ENCODE measurements at places on chromosomes 12 and 14. TPM values are rescaled to one million over a fixed set of nuclear protein-coding genes. Genes with fewer than 3 reads are reported as not detected.
A peak's percentile ranks its signal among the peaks of the same experiment; 100 is the strongest.

GRCh38 chr14:86541972-86542371 is 1012.0 kb downstream of the FLRT2 start:
- DNase-seq = no peak

Gene OTOGL
- total RNA-seq = 0.47 TPM

DNA sequence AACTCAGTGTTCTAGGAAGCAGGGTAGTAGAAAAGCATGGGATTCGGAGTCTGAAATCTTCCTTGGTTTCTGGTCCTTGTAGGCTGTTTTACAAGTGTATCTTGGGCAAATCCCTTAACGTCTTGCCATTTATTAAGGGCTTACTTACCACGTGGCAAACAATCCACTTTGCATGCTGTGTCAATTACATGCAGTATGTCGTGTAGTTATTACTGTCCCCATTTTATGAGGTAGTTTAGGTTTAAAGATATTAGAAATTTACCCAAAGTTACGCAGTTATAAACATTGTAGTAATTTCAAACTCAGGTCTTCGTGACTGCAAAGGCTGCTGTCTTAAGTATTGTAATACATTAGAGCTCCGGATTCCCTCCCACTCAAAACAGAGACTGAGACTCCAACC is 1.5 kb upstream of the NOVA1 start:
- DNase-seq = no peak

GRCh38 chr14:23068789-23069412 is 11.6 kb upstream of the CDH24 start:
- peak; percentile 79 for DNase-seq

DNA sequence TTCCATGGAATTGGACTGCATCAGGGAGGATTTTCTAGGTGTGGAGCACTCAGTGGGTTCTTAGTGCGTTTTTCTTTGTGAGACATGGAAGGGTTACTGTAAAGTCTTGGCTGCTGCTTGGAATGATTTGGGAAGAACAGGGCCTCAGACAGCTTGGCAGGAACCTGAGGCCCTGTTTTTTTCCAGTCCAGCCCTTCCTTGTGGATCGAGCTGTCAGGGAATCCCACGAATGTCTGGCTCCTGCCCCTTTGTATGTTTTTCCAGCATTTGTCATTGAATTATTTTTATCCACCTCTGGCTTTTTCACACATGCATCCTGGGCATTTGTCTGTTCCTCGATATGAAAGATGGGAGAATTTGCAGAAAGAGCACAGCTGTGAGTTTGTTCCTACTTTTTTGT is 158.5 kb downstream of the TGFB3 start:
- DNase-seq = no peak

Gene FSCB
- not detected for total RNA-seq

DNA sequence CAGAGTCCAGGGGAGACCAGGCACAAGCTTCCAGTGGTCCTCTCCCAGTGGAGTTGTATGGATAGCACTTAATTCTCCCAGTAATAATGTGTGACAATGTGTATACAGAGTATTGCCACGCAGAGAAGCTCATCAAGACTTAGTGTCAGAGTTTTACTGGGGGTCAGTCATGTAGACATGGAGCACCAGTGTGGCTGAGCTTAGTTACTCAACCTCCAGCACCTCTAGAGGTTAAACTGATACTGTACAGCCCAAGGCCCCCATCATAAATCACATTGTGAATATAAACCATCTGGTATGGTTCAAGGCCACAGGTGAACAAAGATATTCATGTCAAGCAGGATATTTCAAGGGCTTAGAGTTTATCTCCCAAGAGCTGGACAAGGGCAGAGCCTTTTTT is 378.1 kb upstream of the TMPO start:
- no peak for DNase-seq

GRCh38 chr14:77324816-77325745 is 4.2 kb downstream of the GSTZ1 start:
- no peak for DNase-seq

GRCh38 chr14:94227029-94227428 is 52.9 kb downstream of the PPP4R4 start:
- no peak for DNase-seq

DNA sequence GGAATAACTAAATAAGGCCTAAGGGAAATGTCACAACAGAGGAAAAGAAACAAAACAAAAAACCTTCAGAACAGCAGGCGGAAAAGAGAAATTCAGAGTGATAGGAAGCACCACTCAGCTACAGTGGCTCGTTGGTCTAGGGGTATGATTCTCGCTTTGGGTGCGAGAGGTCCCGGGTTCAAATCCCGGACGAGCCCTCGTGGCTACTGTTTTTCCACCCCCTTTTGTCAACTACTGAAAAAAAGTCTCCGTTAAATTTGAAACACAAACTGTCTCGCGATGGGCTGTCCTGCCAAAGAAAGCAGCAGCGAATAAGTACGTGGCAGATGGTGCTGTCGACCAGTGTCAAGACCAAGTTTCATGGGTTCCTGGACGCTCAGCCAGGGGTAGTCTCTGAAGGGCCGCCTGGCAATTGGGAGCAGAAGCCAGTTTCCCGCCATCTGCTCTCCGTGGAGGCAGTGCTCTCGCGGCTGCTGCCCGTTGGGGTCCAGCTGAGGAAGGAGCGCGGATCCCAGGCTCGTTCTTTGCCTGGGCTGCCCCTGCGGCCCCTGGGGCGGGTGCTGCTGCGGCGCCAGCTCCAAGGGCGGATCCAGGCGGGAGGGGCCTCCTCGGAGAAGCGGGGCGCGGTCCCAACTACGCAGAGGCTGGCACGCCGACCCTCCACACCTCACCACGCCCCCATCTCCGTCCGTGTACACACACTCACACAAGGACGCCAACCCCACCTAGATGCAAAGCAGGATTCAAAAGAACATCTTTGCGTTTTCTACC is at the start of gene RNASE4:
Gene RNASE4 (plus strand): TSS at position 670 of the 771 bp plus-strand sequence. CDS start 14,812 bp downstream, outside the sequence.
- peak; percentile 96 for DNase-seq

- no peak for DNase-seq
These were observed 161.0 kb downstream of the SLC38A4 start for GRCh38 chr12:46664761-46665287.

- DNase-seq = no peak
These were observed 21.1 kb downstream of the NUBPL start for GRCh38 chr14:31582286-31582691.

DNA sequence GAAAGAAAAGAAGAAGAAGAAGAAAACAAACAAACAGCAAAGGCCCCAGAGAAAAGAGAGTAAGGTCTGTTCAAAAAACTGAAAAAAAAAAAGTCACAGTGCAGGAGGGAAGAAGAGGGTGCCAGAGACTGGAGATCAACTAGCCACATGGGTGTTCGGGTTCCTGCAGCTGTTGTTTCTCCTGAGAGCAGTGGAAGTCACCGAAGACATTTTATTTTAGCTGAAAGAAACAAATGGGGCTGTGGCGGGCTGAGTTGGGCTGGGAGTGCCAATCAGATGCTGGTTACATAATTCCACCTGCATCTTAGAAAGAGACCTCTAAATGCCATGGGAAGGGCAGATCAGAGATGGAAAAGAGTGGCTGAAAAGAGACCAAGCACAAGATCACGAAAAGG is 33.9 kb downstream of the ACTN1 start:
- DNase-seq = no peak

Gene TAS2R30
- 4.0 TPM for total RNA-seq

- DNase-seq = no peak
These were observed 166.4 kb downstream of the TSPAN9 start for GRCh38 chr12:3243376-3244084.

Gene KCNH3
- not detected for total RNA-seq

DNA sequence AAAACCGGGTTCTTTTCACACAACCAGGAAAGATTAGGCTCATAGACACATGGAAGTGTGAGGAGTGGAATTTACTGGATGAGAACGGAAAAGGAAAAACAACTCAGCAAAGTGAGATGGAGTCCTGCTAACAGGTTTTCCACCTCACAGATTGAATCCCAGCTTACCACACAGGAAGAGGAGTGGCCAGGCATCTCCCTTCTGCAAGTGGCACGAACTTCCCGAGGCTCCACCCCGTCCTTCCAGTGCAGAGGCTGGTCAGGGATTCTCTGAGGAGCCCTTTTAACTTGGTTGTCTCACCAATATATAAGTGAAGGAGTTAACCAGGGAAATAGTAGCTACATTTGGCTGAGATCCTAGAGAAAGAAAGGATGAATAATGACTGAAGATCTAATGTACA is 102.8 kb downstream of the SCAF11 start:
- no peak for DNase-seq

DNA sequence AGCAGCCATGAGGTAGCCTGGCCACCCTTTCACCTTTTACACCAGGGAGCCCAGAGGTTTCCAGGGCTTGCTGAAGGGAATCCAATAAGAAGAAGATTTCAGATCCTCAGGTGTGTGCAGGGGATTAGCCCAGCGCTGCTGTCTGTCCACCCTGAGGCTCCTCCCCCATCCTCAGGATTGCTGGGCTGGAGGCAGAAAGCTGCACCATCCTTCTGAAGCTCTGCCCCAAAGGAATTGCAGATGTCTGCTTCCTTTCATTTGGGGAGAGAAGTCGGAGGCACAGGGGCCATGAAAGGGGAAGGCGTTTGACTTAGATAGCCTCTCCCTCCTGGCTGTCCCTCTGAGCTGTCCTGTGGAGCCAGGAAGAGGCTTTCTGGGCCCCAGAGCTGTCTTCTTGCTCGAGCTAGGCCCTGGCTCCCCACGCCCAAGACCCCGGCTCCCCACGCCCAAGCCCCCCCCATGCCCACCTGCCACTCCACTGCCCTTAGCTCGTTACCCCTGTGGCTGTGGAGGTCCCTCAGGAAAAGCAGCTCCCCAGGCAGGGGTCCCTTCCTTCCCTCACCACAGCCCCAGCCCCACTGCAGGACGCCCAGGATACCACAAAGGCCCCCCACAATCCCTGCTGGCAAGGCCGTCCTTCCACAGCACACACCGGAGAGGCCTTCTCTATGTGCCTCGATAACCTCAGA is 359.0 kb downstream of the CACNA1C start:
- no peak for DNase-seq

- DNase-seq = no peak
These were observed 218.3 kb upstream of the PDZRN4 start for GRCh38 chr12:40969796-40970195.

GRCh38 chr14:51458563-51458955 is 193.2 kb upstream of the FRMD6 start:
- no peak for DNase-seq

Gene SLC10A1
- not detected for total RNA-seq

Gene CEBPE
- total RNA-seq = not detected

Gene SLC6A13
- not detected for total RNA-seq

GRCh38 chr14:38971258-38971921 is 131.6 kb downstream of the SEC23A start:
- no peak for DNase-seq

DNA sequence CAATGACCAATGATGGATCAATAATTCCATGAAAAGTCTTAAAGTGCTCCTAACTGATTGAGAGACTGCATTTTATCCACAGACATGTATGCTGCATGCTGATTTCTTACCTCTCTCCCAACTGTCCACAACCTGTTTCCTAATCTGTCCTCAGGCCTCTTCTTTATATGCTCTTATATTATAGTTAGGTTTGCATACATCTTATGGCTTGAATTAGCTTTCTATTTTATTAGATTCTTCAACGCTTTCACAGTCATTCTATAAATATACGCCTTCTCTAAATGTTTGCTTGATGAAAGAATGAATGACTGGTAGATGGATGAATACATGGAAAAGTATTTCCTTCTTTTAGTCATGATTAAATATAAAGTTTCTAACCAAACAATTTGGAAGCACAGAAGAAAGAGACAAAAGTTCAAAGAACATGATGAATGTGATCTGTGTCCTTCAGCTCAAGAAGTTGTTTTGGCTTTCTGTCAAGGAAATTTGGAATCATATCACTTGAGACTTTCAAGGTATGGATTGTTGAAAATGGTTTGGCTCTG is 91.8 kb upstream of the NPAS3 start:
- no peak for DNase-seq

DNA sequence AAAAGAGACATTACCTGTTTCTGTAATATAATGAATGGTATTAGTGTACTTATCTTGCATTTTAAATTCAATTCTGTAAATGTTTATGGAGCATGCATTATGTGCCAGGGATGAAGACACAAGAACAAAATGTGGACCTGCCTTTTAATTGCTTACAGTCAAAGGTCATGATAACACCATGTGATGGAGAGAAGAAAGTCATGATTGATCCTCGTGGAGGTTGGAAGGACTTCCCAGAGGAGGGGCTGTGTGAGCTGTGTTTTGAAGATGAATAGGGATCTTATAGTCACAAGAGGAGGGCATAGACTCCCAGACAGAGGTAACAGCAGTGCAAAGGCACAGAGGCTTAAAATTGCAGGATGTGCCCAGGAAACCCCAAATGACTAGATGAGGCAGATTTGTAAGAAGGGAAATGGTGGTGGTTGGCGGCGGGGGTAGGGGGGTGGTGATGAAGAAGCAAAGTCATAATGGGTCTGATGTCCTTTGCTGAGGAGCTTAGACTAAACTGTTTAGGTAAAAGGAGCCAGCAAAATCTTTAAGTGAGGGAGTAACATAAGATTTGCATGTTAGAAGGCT is 151.5 kb downstream of the PRKCH start:
- no peak for DNase-seq

DNA sequence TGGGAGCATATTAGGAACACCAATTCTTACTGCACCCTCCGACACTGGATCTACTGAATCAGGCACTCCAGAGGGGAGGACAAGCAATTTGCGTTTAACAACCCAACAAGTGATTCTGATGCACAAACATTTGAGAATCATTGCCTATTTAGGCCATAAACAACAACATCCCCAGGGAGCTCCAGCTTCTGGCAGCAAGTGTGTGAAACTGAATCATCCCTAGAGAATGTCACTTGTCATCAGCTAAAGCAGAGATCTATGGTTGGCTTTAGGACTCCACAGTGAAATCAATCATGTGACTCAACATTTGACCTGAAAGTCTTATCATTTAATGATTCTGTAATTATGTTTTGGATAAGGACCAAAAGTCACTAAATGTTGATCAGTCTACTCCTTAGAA is 505.0 kb upstream of the FLRT2 start:
- DNase-seq = no peak

- no peak for DNase-seq
These were observed 2.1 kb downstream of the WSB2 start for GRCh38 chr12:118058881-118059280.

GRCh38 chr14:62301080-62301479 is 538.9 kb downstream of the SNAPC1 start:
- no peak for DNase-seq

DNA sequence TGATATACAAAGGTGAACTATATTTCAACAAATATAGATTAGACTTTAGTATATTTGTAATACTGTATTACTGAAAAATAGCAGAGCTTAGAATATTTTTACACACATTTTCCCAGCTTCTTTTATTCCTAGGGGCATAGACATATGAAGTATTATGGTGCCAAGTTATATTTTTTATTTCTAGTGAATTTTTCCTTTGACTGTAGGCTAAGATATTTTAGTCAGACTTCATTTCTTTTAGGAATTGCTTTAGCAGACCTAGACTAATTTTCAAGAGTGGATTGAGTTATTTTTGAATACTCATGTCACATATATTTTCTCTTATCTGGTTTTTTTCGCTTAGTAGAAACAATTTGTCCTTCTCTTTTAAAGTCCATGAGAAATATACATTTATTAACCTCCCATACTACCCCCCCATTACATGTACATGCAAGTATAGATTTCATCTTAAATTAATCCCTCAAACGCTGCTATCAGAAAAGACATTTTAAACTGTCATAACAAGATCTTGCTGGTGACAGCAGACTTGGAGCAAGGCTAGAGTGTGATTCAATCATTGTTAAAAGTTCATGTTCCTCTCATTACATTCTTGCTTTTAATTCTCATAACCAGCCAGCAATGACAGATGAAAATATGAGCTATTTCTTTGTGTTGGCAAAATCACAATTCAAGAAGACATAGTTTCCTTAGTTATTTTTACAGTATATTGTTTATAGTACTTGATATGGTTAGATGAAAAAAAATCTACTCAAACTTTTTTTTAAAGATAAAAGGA is 456.1 kb downstream of the AEBP2 start:
- DNase-seq = no peak
